ENCODE measurements at places on chromosomes 7 and 10. TPM values are rescaled to one million over a fixed set of nuclear protein-coding genes. Genes with fewer than 3 reads are reported as not detected.

- no peak for DNase-seq
These were observed 40.5 kb upstream of the TMEM273 start for GRCh38 chr10:49228677-49229076.

- peak; percentile 96 for DNase-seq
These were observed 121.8 kb downstream of the KMT2C start for GRCh38 chr7:152313831-152314604.

PRRT4 gene
- total RNA-seq = not detected

GRCh38 chr10:26507441-26507840, 69.3 kb downstream of the APBB1IP start:
- no peak for DNase-seq

EIF5AL1 gene
- 0.54 TPM for total RNA-seq
